ENCODE measurements at places on chromosomes 13 and 19.

DNA sequence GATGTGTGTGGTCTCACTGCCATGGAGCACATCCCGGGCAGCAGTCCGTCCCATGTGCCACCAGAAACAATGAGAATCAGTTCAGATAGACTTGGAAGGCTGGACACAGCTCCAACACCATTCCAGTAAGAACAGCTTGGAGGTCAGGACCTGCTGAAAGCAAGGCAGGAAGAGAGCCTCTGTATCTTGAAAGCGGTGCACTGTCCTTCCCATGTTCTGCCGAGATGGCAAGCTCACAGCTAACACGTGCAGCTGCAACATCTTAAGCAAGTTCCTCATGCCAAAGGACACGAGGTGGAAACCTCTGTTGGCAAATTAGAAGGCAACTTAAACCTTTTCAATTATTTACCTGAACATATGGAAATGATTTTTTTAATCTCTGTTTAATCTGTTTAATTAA lies 175.4 kb downstream of the DLEU7 start:
- H3K4me3 ChIP-seq = no peak overlapping the region
- DNase-seq = no peak
- H3K27ac ChIP-seq = no peak overlapping the region

DNA sequence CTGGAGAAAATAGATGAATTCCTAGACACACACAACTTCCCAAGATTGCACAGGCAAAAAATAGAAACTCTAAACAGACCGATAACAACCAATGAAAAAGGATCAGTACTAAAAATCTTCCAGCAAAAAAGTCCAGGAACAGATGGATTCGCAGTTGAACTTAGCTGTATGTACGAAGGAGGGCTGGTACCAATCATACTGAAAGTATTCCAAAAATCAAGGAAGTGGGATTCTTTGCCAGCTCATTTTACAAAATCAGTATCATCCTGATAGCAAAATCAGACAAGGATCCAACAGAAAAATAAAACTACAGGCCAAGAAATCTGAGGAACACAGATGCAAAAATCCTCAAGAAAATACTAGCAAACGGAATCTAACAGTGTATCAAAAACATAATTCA lies 6.5 kb upstream of the LILRB2 start:
- H3K4me1 ChIP-seq = no peaks in the 10 kb centered on the region

GRCh38 chr19:27881213-27881612 lies 1331.7 kb downstream of the UQCRFS1 start:
- no peaks in the 10 kb centered on the region for H3K27me3 ChIP-seq
- no peaks in the 10 kb centered on the region for H3K4me1 ChIP-seq
- H3K27ac ChIP-seq = no peak overlapping the region
- no peak for DNase-seq
- H3K36me3 ChIP-seq = no peaks in the 10 kb centered on the region

- no peak overlapping the region for H3K27ac ChIP-seq
- no peak overlapping the region for H3K4me3 ChIP-seq
- H3K4me1 ChIP-seq = no peaks in the 10 kb centered on the region
- no peak for DNase-seq
- H3K36me3 ChIP-seq = no peaks in the 10 kb centered on the region
Measured at GRCh38 chr13:94515374-94515773, 35.9 kb upstream of the DCT start.

DNA sequence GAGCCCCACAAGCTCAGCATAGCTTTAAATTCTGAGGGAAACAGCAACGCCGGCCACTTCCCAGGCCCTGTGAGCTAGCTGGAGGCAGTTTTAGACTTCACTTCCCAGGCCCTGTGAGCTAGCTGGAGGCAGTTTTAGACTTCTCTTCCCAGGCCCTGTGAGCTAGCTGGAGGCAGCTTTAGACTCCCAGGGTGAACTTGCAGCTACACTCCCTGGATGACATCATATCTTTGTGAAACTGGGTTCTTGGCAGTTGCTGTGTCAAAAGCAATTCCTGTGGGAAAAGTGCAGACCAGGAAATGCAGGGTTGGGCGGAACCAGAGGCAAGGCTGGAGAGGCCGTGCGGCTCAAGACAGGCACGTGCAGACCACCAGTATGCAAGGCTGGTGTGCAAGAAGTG lies 12.7 kb downstream of the SOX1 start:
- peaks cover 31% of the 10 kb centered on the region for H3K27me3 ChIP-seq
- no peaks in the 10 kb centered on the region for H3K36me3 ChIP-seq
- H3K4me3 ChIP-seq = no peak overlapping the region
- no peak for DNase-seq
- no peak overlapping the region for H3K27ac ChIP-seq

All from CD8-positive, alpha-beta memory T cell (primary cell).